ENCODE measurements at places on chromosomes 6 and 20. TPM values are rescaled to one million over a fixed set of nuclear protein-coding genes. Genes with fewer than 3 reads are reported as not detected.

The ENPP3 gene
- total RNA-seq: under 0.01 TPM

The PPP1R3G gene
- 2.9 TPM for total RNA-seq

The AKIRIN2 gene
- 23.5 TPM for total RNA-seq

The RIPPLY2 gene
- total RNA-seq: 0.87 TPM

The ARFGEF3 gene
- 1.7 TPM for total RNA-seq

Measured in uterine smooth muscle cell (primary cell).